ENCODE measurements at places on chromosomes 7 and 10.

DNA sequence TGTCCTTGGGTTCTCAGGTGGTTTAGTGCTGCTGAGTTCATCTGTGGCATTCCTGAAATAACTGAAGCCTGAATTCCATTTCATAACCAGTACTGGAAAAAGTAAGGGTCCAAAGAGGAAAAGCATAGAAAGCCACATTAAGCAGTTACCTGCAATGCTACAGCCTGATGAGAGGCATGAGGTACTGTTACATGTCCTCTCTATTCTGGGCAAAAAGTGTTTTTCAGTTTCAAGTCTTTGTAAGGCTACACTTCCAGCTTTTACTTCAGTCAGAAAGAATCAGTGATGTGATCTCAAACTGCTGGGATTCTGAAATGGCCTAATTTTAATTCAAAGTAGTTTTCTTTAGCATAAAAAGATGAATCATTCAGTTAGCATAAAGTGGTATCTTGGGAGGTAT lies 369.5 kb downstream of the PHF14 start:
- no peak overlapping the region for H3K27ac ChIP-seq
- DNase-seq: no peak
- H3K36me3 ChIP-seq: no peaks in the 10 kb centered on the region
- peaks cover 5% of the 10 kb centered on the region for H3K4me1 ChIP-seq
- H3K27me3 ChIP-seq: no peaks in the 10 kb centered on the region

DNA sequence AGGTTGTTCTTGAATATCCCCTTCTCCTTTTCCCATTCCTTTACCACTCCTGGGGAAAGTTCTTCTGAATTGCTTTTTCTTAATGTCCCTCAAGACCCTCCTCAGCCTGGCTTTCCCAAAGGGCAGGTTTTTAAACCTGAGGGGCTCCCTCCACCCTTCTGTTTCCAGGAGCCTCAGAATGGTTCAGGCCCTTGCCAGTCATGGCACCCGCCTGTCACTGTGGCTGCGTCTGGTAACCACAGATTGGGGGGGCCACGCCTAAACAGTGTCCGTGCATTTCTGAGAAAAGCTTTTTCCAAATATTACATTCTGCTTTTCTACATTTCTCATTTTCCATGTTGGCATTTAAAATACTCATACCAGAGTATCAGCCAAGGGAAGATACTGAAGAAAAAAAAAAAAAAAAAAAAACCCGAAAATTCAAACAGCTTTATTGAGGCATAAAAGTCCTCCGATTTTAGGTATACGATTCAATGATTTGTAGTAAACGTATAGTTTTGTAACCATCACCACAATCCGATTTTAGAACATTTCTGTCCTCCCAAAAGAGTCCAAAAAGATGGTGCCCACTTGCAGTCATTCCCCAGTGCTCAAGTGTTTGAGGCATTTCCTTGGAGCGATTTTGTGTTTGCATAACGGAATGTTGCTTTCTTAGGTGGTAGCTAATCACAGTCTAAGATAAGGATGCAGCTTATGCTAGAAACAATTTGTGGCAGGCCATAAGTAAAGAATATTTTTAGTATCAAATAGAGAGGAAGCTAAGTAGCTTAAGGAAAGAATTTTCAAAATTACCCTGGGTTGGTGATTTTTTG lies 22.1 kb downstream of the HKDC1 start:
- DNase-seq: no peak
- no peak overlapping the region for H3K4me3 ChIP-seq
- H3K27me3 ChIP-seq: no peaks in the 10 kb centered on the region
- H3K27ac ChIP-seq: no peak overlapping the region

GRCh38 chr7:106094780-106095179 lies 17.3 kb downstream of the SYPL1 start:
- H3K27ac ChIP-seq: no peak overlapping the region
- peaks cover 2% of the 10 kb centered on the region for H3K4me1 ChIP-seq
- DNase-seq: no peak

DNA sequence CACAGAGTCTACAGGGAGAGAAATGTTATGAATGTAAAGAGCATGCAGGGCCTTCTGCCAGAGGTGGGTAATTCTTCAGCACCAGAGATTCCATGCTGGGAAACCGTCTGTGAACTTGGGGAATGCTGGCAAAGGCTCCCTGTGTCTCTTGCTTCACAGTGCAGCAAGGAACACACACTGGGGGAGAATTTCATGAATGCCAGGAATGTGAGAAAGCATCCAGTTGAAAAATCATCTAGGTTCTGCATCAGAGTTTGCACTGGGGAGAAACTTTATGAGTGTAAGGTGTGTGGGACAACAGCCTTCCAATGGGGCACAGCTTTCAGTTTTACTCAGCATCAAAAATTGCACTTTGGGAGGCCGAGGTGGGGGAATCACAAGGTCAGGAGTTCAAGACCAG lies 224.3 kb upstream of the IGFBP3 start:
- H3K27ac ChIP-seq: no peak overlapping the region
- DNase-seq: no peak
- H3K27me3 ChIP-seq: no peaks in the 10 kb centered on the region
- no peaks in the 10 kb centered on the region for H3K4me1 ChIP-seq

GRCh38 chr7:87564296-87564963 lies 36.3 kb downstream of the ABCB1 start:
- H3K27ac ChIP-seq: no peak overlapping the region
- no peaks in the 10 kb centered on the region for H3K4me1 ChIP-seq
- no peaks in the 10 kb centered on the region for H3K36me3 ChIP-seq
- no peak for DNase-seq
- no peaks in the 10 kb centered on the region for H3K27me3 ChIP-seq
- no peak overlapping the region for H3K4me3 ChIP-seq

DNA sequence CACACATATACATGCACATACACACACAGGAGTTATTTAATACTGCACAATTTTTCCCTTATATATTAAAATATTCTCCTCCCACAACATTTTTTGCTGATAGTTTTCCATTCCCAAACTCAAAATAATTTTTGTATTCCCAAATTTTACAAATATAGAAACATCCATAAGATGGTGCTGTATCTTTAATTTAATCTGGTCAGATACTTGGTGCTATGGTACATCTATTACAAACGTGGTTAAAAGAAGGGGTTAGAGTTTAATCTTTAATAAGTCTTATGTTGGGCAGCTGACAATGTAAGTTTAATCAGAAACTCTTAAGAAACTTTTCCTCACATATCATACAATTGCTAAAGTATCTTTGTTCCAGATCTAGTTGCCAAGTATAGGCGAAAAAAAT lies 10.2 kb upstream of the CADPS2 start:
- no peak overlapping the region for H3K27ac ChIP-seq
- H3K27me3 ChIP-seq: no peaks in the 10 kb centered on the region
- DNase-seq: no peak
- H3K36me3 ChIP-seq: no peaks in the 10 kb centered on the region
- H3K4me1 ChIP-seq: no peaks in the 10 kb centered on the region

Data from gastrocnemius medialis (tissue), 4 donors.